ENCODE measurements at places on chromosomes 7 and 10.

GRCh38 chr10:79112881-79113431, 44.2 kb downstream of the ZMIZ1 start:
- DNase-seq = peak; percentile 62

GRCh38 chr10:96606216-96606615, 19.4 kb upstream of the TM9SF3 start:
- peak; percentile 57 for DNase-seq

GRCh38 chr10:112351146-112351545, 22.8 kb upstream of the ACSL5 start:
- DNase-seq = no peak

DNA sequence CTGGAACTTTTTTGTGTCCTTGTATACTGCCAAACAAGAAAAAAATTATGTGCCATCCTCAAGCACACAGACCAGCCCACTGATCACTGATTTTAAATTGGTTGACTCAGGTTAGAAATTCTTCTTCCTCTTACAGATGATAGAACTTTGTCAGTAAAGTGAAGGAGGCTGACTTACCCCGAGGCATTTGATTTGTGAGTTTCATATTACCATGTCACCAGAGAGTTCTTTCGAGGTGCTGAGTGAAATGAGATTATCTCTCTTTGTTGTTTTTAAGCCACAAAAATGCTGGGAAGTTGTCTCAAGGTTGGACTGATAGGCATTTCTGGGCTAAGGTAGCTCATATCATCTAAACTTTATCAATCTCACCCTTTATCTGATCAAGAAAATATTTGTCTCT, 78.8 kb upstream of the FAM180A start:
- no peak for DNase-seq

- DNase-seq = no peak
These were observed 236.0 kb downstream of the MAGI2 start for GRCh38 chr7:79217468-79217867.

Measured in fibroblast of skin of back (primary cell).